Stimulated activated CD4-positive, alpha-beta T cell treated with anti-CD3 and anti-CD28 coated beads, Interleukin-15, amount 100 ng/mL, for 48 hours (primary cell): ENCODE measurements at places on chromosomes 1 and 21.
A peak's percentile ranks its signal among the peaks of the same experiment; 100 is the strongest.

GRCh38 chr21:29487154-29487553 lies 188.4 kb downstream of the BACH1 start:
- DNase-seq = no peak

DNA sequence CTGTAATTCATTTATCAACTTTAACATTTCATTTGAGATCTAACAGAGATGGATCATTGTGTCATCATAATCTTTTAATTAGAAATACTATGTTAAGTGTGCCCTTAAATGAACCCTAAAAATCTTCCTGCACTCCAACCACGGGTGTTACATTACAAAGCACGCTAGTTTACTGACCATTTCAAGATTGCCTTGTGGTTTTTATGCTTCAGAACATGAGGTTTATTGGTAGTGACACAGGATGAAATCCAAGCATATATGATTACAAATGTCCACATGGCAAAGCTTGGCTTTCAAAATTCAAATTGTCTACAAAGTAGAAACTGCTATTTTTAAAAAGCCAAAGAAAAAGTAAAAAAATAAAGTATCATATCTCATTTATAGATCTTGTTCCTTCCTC lies 190.4 kb upstream of the USP25 start:
- DNase-seq = no peak

DNA sequence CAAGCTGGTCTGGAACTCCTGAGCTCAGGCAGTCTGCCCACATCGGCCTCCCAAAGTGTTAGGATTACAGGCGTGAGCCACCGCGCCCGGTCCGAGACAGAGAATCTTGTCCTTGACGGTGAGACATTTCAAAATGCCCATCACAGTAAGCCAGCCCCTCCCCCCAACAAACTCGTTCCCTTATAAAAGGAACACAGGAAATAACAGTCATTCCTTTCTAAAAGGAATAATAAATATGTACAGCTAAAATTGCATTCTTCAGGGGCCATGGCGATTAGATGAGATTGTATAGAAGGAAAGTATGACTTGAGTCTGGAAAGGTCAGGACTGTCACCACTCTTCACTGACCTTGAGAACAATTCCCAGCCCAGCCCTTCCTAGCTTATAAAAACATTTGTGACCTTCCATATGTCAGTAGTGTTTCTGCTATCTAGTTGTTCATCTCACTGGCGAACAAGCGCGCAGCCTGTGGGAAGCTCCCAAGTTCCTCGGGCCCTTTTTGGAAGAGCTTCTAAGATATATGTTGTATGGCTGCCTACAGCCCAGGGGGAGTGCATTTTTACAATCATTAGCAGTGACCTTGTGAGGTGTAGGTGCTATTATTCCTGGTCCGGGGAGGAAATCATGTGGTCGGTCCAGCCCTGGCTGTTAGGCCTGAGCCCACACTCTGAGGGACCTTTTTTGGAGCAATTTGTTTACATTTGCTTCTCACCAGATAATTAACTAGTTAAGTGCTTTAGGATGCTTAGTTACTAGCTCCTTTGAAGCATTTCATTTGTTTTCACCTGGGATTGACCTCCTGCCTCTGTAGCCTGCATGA lies 8.7 kb downstream of the SZRD1 start:
- no peak for DNase-seq

- no peak for DNase-seq
Measured at GRCh38 chr21:33760641-33761440, 118.5 kb downstream of the ITSN1 start.

GRCh38 chr1:219731771-219732170 lies 118.9 kb upstream of the ZC3H11B start:
- no peak for DNase-seq

- DNase-seq = no peak
Measured at GRCh38 chr1:188027613-188028012, 1198.9 kb downstream of the PLA2G4A start.

DNA sequence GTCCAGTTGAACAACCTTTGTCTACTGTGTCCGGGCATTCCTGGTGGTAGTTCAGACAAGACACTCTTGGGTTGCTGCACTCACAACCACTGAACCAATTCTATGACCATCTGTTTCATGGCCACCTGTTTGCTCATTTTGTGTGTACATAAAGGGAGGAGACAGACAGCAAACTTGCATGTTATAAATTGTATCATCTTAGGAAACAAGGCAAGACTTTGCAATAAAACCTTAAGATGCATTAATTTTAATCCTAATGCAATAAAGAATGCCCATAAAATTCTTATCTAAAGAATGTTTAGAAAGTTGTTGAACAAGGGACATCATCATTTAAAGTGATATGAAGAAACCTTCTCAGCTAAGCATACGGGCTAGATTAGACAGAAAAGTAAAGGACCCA lies 34.8 kb downstream of the ADAM30 start:
- DNase-seq = no peak

GRCh38 chr1:16032388-16033102 lies 10.7 kb downstream of the CLCNKA start:
- DNase-seq = peak; percentile 44

DNA sequence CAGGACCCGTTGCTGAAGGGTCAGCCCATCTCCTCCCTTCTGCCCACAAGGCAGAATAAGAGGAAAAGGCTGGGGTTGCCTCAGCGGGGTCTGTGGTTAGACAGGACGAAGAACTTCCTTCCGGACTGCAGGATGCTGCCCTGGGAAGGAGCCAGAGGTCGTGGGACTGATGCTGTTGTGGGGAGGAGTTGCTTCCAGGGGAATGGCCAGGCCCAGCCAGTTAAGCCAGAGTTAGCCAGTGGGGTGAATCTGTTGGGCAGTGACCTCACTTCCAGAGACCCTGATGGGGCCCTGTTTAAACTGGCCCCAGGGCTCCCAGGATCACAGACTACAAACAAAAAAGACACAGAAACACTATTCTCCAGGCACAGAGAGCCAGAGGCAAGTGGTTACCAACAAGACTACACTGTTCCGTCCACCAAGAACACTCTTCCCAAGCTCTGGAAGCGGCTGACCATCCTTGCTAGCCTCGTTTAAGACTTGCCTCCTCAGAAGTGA lies 13.0 kb downstream of the FAM229A start:
- DNase-seq = no peak

GRCh38 chr1:199859491-199859933 lies 168.0 kb upstream of the NR5A2 start:
- no peak for DNase-seq

- no peak for DNase-seq
Measured at GRCh38 chr1:90963651-90964050, 58.2 kb downstream of the ZNF644 start.

DNA sequence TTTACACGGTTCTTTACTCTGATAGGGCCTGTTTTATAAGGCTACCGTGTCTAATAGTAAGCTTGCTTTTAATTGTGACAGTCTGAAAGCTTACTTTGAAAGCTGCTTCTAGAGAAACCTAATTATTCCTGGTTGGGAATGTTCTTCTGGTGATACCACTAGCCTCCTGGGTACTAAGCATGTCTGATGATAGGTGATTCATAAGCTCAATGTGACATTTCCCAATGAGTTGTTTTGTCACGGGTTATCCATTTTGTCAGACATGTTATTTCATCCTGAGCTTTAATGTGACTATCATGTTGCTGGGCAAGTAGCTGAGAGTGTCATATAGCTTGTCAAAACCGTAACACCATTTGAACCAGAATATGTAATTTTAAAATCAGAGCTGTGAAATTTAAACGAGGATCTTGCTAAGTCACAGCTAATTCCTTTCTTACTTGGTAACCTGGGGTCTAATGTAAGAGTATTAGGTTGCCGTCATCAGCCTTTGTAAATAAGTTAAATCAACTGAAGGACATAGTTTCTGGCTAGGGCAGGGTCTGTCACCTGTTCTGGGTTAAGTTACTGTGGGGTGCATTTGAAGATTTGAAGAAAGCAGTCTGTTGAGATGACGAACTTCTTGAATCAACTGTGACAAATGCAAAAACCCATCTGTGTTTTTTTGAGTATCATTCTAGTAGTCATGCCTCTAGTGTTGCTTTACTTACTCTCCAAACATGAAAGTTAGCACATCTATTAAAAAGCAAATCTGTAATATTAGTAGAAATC lies 529.2 kb downstream of the USP25 start:
- DNase-seq = no peak

DNA sequence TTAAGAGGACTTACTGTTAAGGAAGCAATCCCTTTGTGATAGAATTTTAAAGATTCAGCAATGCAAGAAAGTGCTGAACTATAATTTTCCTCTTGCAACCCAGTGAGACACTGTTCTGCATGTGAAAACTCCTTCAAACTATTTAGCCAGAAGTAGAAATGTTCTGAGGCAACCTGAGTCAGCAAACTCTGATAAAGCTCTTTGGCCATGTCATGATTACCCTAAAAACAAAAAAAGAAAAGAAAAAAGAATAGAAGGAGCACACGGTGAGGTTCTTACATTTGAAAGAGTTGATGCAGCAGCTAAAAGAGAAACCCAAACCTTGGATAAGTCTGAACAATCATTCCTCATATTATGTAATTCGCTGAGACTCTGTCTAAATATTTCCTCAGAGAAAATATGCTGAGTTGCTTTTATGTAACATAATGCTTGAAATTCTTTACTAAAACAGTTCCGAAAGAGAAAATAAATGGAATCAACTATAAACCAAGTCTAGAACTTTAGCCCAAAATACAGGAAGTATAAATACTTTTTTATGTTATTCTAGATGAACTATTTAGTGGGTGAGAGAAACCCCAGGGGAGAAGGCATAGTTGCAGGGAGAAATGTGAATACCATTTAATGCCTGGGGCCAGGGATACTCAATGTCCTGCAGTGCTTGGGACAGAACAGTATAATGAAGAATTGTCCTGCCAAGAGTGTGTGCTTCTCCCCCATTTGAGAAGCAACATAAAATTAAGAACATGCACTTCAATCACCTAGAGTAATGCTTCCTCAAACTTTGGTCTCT lies 60.0 kb downstream of the INTS7 start:
- DNase-seq = no peak

- DNase-seq = no peak
Measured at GRCh38 chr1:16164213-16165072, 8.6 kb upstream of the EPHA2 start.

DNA sequence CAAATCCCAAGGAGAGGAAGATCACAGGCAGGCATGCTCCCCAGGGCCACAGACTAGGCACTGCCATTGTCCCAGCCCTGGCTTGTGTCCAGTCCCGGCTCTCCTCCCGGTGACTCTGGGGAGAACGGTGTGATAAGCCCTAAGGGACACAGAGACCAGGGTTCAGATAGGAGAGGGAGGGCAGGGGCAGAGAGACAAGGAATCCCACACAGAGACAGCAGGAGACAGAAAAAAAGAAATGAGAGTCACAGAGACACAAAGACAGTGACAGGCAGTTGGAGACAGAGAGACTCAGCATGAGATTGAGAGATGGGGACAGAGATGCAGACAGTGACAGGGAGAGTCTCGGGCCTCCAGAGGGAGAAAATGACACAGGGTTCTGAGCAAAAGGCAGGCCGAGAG lies 361 bp downstream of the INSRR start:
- DNase-seq = no peak

- DNase-seq = no peak
Measured at GRCh38 chr1:106680776-106681344, 375.6 kb upstream of the PRMT6 start.

GRCh38 chr1:22461678-22462527 lies 10.3 kb downstream of the ZBTB40 start:
- DNase-seq = no peak

DNA sequence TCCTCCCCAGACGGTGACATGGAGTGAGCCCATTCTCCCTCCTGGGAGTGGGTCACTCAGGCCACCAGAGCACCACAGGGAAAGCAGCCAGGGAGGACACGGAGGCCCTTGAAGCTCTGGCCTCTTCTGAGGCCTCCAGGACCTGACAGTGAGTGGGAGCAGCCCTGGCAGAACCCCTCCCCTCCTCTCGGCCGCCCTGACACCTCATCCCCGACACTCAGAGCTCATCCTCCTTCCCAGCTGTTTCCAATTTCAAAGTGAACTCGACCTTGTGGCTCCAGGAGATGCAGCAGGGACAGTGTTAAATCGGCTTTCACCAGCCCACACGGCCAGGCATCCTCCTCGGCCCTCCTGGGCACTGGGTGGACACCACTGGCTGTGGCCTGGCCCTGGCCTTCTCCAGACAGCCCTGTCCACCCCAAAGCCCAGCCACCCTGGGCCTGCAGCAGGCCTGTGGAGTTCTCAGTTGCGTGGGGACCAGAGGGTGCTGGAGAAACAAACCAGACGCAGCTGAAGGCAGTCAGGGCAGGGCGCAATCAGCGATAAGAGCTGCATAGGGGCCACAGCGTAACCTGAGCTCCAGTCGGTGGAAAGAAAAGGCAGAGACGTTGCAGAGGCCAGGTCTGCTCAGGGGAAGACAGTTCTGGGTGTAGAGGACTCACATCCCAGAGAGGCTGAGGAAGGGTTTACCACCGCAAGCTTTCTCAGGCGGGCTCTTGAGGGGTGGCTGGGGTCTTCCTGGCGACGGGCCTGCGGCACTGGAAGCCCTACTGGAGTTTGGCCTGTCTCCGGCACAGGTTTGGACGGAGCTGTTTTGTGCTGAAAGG lies 27.1 kb downstream of the FTCD start:
- DNase-seq = no peak

GRCh38 chr1:66300972-66301451 lies 232.9 kb upstream of the SGIP1 start:
- no peak for DNase-seq

- DNase-seq = no peak
Measured at GRCh38 chr1:35570589-35571137, 2.5 kb upstream of the TFAP2E start.

DNA sequence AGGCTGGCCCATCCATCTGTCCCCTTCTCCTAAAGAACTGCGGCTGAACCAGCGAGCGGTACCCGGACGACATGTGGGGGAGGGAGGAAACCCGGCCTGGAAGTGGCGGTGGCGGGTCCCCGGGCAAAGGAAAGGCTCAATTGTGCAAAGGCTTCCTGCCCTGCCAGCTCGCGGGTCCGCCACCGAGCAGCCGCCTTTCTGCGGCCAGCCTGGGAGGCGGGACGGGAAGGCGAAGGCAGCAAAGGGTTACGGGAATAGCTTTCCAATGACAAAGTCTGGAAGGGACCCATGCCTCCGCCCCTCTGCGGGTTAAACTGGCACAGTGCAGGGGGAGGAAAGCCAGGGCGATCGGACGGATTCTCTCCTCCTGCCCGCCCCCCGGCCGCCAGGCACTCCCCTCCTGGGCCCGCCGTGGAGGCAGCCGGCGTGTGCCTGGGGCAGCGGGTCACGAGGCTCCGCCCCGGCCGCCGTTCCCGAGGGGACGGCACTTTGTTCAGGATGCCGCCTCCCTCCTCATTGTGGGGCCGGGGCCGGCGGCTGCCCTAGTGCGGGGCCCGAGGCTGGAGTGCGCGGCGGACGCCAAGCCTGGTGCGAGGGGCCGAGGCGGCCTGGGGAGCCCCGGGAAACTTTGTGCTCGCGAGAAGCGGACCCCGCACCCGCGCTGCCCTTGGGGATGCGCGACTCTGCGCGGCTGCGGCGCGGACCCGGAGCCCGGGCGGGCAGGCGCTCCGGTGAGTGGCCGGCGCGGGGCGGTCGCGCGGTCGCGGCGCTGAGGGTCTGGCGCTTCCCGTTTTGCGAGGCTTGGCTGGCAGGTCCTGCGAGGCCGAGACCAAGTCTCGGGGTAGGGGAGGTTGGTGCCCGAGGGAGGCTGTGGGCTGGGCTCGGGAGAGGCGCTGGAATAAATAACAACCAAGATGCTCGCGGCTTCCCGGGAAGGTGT lies at the start of gene NAV1:
Gene NAV1, plus strand, starts transcription at position 516 of the 940 bp plus-strand sequence. CDS start 83,758 bp downstream, outside the sequence.
- DNase-seq = no peak
